ENCODE measurements at places on chromosomes 6 and 20. TPM values are rescaled to one million over a fixed set of nuclear protein-coding genes. Genes with fewer than 3 reads are reported as not detected.

DNA sequence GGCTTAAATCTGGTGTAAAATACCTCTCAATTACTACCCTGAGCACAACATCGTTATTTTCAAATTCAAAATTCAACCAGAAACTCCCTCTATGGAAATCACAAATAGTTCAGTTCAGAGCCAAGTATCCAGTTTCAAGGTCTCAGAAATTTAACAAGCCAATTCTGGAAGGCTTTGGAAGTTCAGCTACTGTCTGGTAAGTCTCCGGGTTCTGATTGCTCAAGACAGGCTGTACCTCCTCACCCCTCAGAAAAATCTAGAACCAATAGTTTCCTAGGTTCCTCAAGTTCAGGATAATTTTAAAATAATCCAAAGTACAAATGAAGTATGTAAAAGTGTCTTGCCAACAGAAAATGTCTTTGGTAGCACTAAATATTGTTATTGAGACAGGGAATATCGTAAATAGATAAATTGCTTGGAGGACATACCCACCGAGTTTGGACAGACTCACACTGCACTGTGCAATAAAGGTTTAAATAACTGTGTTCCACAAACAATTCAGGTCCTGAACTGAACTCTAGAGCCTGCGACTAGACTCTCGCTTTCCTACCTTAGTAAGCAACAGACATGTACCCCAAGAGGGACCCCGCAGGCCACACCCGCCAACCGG is 729 bp downstream of the ATG5 start:
- peaks cover 17% of the 10 kb centered on the region for H3K27me3 ChIP-seq
- DNase-seq = no peak
- H3K27ac ChIP-seq = peak overlapping the region; percentile 94
- peak overlapping the region; percentile 95 for H3K4me3 ChIP-seq

GRCh38 chr20:32629813-32630212 is 43.9 kb downstream of the C20orf203 start:
- no peak overlapping the region for H3K4me3 ChIP-seq
- H3K4me1 ChIP-seq = peaks cover 12% of the 10 kb centered on the region
- H3K36me3 ChIP-seq = no peaks in the 10 kb centered on the region
- H3K27ac ChIP-seq = no peak overlapping the region

DNA sequence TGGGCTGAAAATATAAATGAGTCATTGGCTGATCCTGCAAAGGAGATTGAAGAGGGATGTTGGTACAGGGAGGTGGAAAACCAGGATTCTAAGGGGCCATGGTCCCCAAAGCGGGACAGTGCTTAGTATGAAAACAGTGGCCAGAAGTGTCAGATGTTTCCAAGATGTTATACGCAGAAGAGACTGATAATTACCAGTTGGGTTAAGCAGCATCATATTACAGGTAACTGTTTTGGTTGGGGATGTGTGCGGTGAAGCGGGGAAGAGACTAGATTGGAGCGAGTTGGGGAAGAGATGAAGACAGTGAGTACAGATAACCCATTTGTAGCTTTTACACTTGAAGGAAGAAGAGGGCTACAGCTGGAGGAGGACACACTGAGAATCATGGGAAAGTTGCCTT is 80.8 kb downstream of the PLEKHG1 start:
- DNase-seq = no peak
- H3K27ac ChIP-seq = no peak overlapping the region
- H3K4me3 ChIP-seq = no peak overlapping the region
- no peaks in the 10 kb centered on the region for H3K36me3 ChIP-seq
- no peaks in the 10 kb centered on the region for H3K27me3 ChIP-seq
- H3K4me1 ChIP-seq = peaks cover 9% of the 10 kb centered on the region

DNA sequence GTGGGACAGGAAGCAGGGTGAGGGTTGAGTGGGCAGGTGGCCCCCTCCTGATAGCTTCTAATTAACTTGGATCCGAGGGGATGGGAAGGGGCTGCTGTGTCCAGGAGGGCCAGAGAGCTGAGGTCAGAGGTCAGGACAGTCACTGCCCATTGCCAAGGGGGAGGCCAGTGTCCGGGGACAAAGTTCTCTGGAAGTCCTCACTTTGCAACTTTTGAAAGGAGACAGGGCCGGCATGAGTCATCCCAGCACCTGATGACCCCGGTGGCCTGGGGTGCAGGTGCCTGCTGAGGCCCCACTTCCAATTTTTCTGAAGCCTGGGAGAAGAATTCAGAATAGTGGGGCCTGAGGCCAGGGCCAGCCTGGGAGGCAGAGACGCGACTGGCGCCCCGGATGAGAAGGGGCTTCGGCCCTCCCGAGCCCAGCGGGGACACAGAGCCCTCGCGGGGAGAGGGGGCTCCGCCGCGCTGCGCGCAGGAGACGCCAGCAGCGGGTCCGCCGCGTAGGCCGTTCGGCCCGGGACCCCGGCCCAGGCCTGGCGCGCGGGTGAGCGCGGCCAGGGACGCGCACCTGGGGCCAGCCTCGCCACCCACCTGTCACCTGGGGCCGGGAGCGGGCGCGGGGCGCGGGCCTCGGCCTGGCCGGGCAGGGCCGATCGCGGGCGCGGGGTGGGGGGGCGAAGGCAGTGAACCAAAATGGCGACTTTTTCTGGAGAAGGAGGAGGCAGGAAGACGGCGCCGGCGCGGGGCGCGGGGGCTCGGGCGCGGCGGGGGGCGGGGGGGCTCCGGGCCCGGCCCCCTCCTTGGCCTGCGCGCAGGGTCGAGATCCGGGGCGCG is 586 bp downstream of the ZNF512B start:
- peaks cover 10% of the 10 kb centered on the region for H3K36me3 ChIP-seq
- peaks cover 20% of the 10 kb centered on the region for H3K4me1 ChIP-seq
- H3K4me3 ChIP-seq = peak overlapping the region; percentile 95
- no peaks in the 10 kb centered on the region for H3K27me3 ChIP-seq

DNA sequence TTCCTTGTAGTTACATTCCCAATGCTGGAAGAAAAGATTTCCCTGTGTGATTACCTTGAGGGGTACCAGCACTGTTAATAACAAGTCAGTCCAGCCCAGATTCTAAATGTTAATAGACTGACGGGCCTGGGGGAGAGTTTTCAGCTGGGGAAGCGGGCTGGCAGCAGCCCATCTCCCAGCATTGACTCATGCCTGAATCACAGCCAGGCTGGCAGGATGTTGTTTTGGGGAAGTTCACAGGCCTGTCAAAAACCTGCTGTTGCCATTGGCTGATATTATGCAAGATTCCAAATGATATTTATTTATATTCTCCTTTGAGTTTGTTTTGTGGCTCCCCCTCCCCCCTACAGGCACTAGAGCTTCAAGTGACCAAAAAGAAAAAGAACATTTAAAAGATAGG is 213.9 kb upstream of the CNR1 start:
- no peaks in the 10 kb centered on the region for H3K4me1 ChIP-seq
- no peaks in the 10 kb centered on the region for H3K36me3 ChIP-seq
- no peak overlapping the region for H3K27ac ChIP-seq
- DNase-seq = no peak

KHDC1 gene
- total RNA-seq = 3.7 TPM

DNA sequence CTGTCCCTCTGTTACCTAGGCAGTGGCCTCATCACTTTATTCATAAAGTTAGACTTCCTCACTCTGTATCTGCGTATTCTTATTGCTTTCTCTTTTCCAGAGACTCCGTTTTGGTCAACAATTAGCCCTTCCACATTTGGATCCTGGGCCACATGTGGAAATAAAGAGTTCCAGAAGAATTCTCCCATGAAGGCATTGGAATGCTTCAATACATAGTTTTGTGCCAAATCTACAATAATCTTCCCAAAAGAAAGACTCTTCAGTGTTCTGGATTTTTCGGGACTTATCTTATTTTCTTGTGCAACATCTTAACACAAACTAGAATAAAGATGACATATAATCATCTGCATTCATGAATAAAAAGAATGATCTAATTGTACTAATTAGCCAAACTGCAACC is 187.7 kb upstream of the BMP2 start:
- DNase-seq = no peak
- no peak overlapping the region for H3K27ac ChIP-seq
- no peak overlapping the region for H3K4me3 ChIP-seq
- no peaks in the 10 kb centered on the region for H3K36me3 ChIP-seq

EDN1 gene
- total RNA-seq = 0.12 TPM

- H3K36me3 ChIP-seq = no peaks in the 10 kb centered on the region
- H3K4me1 ChIP-seq = no peaks in the 10 kb centered on the region
- no peak overlapping the region for H3K27ac ChIP-seq
- H3K27me3 ChIP-seq = peaks cover 9% of the 10 kb centered on the region
- no peak for DNase-seq
- H3K4me3 ChIP-seq = no peak overlapping the region
These were observed 118.5 kb downstream of the FOXA2 start for GRCh38 chr20:22465622-22466446.

GRCh38 chr6:79138146-79138545 is 60.1 kb upstream of the PHIP start:
- DNase-seq = no peak
- H3K27ac ChIP-seq = no peak overlapping the region
- no peak overlapping the region for H3K4me3 ChIP-seq
- H3K27me3 ChIP-seq = peaks cover 7% of the 10 kb centered on the region
- H3K36me3 ChIP-seq = peaks cover 11% of the 10 kb centered on the region
- H3K4me1 ChIP-seq = no peaks in the 10 kb centered on the region

NELFCD gene
- 67.5 TPM for total RNA-seq

DNA sequence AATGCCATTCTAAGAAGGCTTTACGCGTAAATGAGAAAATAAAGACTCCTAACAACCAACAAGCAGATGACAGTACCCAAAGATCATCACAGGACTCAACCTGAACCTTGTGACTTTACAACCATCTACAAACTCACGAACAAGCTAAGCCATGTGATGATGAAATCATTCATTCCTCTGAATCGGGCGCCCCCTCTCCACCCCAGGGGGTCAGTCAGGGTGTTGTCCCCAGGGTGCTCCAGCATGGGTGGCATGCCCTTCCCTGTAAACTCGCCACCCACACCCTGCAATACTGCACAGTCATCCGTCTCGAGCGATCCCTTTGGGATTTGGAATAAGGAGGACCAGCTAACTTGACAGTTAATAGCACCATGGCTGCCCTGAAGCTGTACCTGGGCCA is 12.6 kb downstream of the SERPINB6 start:
- H3K4me3 ChIP-seq = no peak overlapping the region
- DNase-seq = no peak
- no peaks in the 10 kb centered on the region for H3K36me3 ChIP-seq
- H3K4me1 ChIP-seq = peaks cover 11% of the 10 kb centered on the region
- H3K27ac ChIP-seq = no peak overlapping the region

GRCh38 chr6:3072798-3073197 is 4.5 kb downstream of the RIPK1 start:
- no peaks in the 10 kb centered on the region for H3K27me3 ChIP-seq
- H3K4me1 ChIP-seq = peaks cover 68% of the 10 kb centered on the region
- H3K27ac ChIP-seq = no peak overlapping the region
- peaks cover 11% of the 10 kb centered on the region for H3K36me3 ChIP-seq
- DNase-seq = no peak

DNA sequence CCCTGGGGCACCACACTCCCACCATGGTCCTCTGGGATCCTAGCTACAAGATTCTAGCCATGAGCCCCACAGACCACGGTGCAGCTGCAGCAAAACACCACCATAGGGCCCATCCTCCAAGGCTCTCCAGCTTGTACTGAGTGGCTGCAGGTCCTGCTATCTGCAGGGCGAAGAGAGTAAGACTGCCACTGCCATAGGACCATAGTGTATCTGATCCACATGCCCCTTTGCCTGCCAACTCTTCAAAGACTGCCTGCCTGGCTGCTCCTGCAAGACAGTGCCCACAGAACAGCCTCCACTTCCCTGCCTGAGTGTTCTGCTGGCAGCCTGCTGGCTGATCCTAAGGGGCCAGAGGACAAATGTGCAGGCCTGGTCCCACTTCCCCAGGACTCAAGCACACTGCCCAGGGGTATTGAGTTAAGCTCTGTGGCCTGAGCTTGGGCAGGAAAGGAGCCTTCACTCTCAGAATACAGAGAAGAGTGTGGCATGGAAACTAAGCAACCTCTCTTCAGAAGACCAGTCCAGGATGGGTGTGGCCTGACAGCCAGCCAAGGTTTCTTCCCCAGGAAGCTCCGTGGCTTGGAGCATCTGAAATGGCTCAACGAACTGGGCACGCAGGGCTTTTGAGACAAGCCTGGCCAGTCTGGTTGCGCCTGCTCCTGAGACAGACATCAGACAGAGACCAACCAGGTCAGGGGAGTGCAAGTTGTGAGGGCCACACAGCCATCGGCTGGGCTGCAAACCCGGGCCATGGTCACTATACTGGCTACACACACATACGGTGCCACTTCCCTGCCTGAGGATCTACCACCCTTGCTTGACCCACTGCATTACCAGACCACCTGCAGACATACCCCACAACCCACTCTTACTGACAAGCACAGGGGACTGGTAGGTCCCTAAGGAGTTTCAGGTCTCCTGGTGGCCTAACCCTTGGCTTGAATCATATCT is 54.5 kb downstream of the RNGTT start:
- no peak overlapping the region for H3K27ac ChIP-seq
- H3K4me1 ChIP-seq = peaks cover 25% of the 10 kb centered on the region
- H3K36me3 ChIP-seq = peaks cover 7% of the 10 kb centered on the region
- H3K4me3 ChIP-seq = no peak overlapping the region

LPIN3 gene
- total RNA-seq = 2.5 TPM

DNA sequence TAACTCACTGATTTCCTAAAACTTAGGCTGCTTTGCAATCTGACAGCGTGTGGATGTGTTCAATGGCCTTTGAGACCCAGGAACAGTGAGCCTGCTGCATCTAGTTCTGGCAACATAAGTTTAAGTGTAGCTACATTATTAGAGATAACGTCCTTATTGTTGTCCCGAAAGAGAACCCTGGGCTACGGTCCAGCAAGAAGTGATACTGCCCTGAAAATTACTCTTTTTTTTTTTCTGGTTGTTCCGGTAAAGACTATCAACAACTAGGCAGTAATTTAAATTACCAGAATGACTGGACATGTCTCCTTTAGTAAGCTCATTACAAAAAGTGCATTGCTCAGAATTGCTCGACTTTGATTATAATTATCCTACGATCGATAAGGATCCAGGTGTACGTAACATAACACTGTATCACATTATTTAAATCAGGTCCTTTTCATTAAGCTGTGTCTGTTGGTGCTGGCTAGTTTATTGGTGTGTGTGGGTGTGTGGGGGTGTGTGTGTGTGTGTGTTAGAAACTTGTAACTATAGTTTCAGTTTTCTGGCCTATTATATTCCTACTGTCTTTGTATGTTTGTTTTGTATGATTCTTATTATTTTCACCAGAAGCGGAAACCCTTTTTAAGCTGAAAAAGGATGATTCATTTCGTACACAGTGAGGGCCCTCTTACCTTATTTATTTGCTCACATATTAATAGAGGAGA is 3.0 kb downstream of the TSHZ2 start:
- H3K4me3 ChIP-seq = peak overlapping the region; percentile 97
- peaks cover 15% of the 10 kb centered on the region for H3K36me3 ChIP-seq

DNA sequence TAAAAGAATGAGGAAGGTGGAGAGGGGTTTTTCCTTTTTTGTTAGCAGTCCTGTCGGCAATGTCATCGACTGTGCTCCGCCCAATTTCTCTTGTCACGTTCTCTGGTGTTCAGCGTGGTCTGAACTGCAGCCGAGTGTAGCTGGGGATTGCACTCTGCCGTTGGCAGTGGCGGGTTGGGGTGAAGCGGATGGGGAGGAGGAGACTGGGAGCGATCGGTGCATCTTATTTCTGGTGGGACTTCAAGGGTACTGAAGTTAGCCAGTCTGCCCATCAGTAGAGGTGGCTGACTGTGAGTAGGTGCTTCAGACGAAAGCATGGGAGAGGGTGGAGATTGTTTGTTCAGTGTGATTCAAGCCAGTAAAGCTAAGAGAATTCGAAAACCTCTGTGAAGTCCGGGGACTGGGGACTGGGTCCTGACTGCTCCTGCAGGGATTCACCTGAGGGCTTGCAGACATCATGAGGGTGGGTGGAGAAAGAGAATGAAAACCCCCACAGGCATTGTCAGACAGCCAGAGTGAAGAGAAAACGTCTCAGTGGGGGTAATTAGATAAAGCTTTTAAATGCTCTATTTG is 5.1 kb downstream of the RREB1 start:
- peak overlapping the region; percentile 85 for H3K4me3 ChIP-seq
- H3K27me3 ChIP-seq = no peaks in the 10 kb centered on the region

All from activated T-cell treated with anti-CD3 and anti-CD28 coated beads, Interleukin-2, amount 50 U/mL, for 72 hours (primary cell).